ENCODE measurements at places on chromosomes 5 and 9. TPM values are rescaled to one million over a fixed set of nuclear protein-coding genes. Genes with fewer than 3 reads are reported as not detected.

Gene ADAMTS2
- total RNA-seq = 57.8 TPM

Gene ADGRD2
- total RNA-seq = not detected

Gene C9orf153
- total RNA-seq = 0.56 TPM

Gene WWC1
- total RNA-seq = 7.7 TPM

Gene HNRNPH1
- total RNA-seq = 722 TPM

Gene ASS1
- total RNA-seq = 93.9 TPM

Gene IRGM
- not detected for total RNA-seq
